Fibroblast of lung (primary cell): ENCODE measurements at places on chromosomes 12 and 14.

- DNase-seq, result no peak
Observed at GRCh38 chr14:77864085-77864484, 64.2 kb downstream of the ADCK1 start.

- no peak for DNase-seq
Observed at GRCh38 chr12:1886396-1887008, 31.9 kb downstream of the CACNA2D4 start.

- no peak for DNase-seq
Observed at GRCh38 chr14:100466111-100466856, 120.9 kb downstream of the BEGAIN start.

DNA sequence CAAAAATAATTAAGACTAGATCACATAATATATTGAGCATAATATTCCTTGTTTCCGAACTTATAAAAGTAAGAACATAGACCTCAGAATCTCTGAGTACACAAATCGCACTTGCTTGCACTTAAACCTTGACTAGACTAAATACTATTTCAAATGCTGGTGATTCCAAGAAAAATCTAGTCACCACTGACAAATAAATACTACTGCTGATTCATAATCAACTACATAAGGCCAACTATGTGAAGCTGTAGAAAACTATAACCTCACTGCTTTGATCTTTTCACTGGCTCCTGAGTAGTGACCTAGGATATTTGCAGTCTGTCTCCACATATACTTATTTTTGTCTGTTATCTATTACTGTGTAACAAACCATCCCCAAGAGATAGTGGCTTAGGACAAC, 245.4 kb downstream of the DIO2 start:
- DNase-seq, result no peak

DNA sequence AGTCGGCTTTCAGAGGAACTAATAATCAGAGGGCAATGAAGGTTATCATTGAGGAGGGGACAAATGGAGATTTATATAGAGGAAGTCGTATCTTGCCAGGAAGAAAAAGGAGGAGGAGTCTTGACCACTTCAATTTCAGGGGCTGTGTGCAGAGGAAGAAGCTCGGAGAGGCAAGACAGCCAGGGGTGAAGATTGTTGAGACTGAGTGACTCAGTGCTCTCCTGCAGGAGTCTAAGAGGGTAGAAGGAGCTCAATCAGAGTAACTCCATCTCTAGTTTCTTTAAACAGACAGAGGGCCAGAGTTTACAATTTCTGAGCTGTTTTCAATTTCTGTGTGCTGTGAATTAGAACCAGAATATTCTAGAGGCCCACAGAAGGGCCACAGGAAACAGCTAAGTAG, 439.3 kb upstream of the PRICKLE1 start:
- DNase-seq, result no peak

GRCh38 chr14:74203639-74204038, 35.6 kb upstream of the VSX2 start:
- no peak for DNase-seq

GRCh38 chr12:63323942-63324341, 172.9 kb upstream of the AVPR1A start:
- DNase-seq, result no peak

GRCh38 chr14:95275494-95275893, 44.2 kb downstream of the CLMN start:
- DNase-seq, result no peak

GRCh38 chr14:92760524-92760805, 12.0 kb upstream of the LGMN start:
- DNase-seq, result no peak

DNA sequence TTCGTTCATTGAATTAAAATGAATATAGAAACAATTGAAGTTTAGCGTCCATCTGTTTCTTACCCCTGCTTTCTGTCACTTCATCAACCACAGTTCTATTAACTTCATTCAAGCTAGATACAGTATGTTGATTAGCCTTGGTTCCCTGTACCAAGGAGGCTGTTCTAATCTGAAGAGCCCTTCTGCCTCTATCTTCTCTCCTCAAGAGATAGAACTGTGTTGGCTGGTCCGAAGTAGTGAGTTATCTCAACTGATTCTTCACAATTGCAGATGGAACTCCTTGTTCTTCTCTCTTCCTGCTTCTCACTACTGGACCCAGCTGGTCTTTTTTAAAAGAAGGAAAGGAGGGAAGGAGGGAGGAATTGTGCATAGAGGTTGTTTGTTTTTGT, 82.1 kb upstream of the TRAF3 start:
- no peak for DNase-seq

DNA sequence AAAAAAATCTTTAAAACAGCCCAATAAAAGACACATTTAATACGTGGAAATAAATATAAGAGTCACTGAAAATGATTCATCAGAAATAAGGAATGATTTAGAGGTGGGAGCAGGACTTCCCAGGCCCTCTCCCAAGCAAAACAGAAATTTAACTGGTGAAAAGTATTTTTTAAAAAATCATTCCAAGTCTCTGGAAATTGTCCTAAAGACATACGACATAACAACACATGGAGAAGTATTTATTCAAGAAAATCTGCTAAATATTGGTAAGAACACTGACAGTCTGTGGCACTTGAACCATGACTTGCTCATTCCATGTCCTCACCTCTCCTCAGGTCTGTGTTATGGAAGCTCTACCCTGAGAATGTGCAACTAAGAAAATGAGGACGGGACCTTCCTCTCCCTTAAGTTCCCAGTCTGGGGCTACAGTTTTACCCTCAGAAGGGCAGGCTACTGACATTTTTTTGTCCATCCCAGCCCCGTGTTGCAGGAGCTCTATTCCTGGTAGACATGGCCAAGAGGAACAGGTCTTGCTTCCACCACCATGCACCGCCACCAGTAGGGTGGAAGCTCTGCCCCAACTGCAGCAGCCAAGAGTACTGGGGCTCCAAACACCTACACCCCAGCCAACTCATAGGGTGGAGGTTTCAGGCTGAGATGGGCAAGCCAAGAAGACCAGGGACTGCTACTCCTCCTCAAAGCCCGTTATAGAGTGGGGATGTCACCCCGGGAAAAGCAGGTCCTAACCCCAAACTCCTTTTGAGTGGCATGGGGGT, 193.0 kb downstream of the CRADD start:
- DNase-seq, result no peak

- peak; percentile 87 for DNase-seq
Observed at GRCh38 chr12:90211017-90211416, 502.4 kb upstream of the ATP2B1 start.

- DNase-seq, result no peak
Observed at GRCh38 chr12:852864-853263, 96.6 kb downstream of the RAD52 start.

GRCh38 chr14:92040431-92041051, 682 bp upstream of the TRIP11 start:
- peak; percentile 19 for DNase-seq

GRCh38 chr14:29898470-29898869, 29.2 kb downstream of the PRKD1 start:
- no peak for DNase-seq

- no peak for DNase-seq
Observed at GRCh38 chr12:121828826-121829225, 25.0 kb downstream of the SETD1B start.

DNA sequence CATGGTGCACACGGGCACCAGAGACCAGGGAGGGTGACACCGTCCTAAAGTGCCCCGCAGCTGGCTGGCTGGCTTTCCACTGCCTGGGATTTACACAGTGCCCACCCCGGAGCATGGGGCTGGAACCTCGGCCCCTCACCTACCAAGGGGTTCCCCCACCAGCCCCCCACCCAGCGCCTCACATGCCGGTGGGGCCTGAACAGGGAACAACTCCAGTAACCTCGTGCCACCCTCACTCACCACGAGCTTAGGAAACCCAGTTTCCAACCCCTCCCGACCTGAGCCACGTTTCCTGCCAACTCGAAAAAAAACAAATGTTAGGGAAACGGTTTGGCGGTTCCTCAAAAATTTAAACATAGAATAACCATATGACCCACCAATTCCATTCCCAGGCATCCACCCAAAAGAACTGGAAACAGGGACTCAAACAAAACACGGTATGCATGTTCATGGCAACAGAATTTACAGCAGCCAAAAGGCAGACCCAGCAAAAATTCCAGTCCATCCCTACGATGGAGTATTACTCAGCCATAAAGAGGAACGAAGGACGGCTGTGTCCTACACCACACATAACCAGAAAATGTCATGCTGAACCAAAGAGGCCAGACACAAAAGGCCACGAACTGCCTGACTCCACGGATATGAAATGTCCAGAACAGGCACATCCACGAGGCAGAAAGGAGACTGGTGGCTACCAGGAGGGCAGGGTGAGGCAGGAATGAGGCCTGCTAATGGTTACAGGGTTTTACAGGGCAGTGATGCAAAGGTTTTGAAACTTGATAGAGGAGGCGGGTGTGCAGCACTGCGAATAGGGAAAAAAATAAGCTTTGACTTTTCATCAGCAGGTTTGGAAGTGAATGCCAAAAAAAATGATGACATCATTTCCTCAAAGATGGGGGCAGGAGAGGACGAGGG, 68.9 kb downstream of the NCOR2 start:
- DNase-seq, result peak; percentile 94

GRCh38 chr12:115485503-115485902, 792.0 kb downstream of the MED13L start:
- DNase-seq, result no peak

GRCh38 chr12:114668151-114668885, 15.7 kb downstream of the TBX3 start:
- peak; percentile 84 for DNase-seq

- DNase-seq, result no peak
Observed at GRCh38 chr12:75714462-75715322, 203.3 kb upstream of the KRR1 start.

- DNase-seq, result no peak
Observed at GRCh38 chr14:103033681-103034096, 23.7 kb downstream of the CDC42BPB start.

DNA sequence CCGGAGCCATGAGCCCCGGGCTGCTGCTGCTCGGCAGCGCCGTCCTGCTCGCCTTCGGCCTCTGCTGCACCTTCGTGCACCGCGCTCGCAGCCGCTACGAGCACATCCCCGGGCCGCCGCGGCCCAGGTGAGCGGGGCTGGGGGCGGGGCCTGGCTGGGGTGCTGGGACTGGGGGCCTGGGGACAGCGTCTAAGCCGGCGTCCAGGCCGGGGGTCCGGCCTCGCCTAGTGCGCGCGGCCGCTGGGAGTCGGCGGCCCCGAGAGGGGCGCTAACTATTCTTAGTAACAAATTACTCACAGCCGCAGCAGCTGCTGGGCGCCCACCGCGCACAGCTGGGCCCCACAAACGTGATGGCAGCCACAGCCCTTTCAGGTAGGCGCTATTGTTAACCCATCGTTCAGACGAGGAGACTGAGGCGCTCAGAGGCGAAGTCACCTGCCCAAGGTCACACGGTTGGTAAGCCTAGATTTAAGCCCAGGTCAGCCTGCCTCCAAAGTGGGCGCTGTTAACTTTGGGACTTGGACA, 374 bp downstream of the CYP46A1 start:
- no peak for DNase-seq

- DNase-seq, result no peak
Observed at GRCh38 chr12:93174473-93174872, 203.3 kb upstream of the NUDT4 start.

DNA sequence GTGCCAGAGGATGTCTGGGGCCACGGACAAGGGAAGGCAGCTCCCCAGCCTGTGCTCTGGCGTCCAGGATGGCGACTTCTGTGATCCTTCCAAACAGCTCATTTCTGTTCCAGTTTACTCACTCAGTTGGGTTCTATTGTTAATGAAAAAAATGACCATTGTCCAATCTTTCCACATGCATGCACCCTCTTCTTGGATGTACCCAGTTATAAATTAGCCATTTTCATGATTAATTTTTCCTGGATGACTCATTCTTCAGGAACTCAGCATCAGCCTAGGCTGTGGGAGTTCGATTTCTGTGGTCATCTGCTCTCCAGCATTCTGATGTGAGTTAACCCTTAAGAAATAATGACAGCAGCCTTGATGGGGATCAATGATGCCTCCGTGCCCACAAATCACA, 926.8 kb downstream of the BCL11B start:
- DNase-seq, result no peak

DNA sequence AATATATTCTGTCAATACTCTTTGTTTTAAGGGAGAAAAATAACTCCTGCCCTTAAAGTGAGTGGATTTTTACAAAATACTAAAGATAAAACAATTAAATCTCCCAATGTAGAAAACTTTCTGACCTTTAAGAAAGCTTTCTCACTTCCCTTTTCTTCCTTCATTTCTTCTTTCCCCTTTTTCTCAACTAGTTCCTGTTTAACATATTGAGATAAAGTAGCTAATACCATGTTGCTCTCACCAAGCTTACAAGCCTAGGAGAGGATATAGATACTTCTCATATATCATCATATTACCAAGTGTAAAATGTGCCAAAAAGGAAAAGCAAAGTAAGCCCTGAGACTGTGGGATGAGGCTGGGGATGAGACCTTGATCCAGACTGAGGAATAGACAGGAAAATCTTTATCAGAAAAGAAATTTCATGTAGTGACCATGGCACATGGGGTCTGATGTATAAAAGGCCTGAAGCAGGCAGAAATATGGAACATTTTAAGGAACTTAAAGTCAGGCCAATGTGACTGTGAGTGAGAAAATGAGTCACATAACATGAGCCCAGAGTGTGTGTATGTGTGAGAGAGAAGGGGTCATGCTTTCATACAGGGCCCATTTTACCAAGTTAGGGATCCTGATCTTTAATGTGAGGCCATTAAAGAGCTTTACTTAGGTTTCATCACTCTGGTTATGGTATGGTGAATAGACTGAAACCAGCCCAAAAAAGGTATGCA, 1.6 kb upstream of the RPL10L start:
- no peak for DNase-seq

GRCh38 chr12:9341260-9341585, 133.0 kb upstream of the PZP start:
- no peak for DNase-seq

DNA sequence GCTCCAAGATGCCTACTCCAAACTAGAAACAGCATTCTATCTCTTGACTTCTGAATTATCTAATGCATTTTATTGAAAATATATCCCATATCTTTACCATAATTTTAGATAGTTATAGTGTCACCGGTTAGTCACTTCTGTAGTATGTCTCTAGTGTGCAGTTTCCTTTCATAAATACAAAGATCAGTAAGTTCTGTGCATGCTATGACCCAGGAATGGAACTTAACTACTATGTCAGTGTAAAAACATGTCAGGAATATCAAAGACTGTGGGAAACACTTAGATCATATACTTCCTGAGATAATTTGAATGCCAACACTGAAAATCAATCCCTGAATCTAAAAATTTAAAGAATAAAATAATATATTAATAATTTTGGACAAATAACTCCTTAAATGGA, 237.6 kb downstream of the ATXN7L3B start:
- DNase-seq, result no peak

DNA sequence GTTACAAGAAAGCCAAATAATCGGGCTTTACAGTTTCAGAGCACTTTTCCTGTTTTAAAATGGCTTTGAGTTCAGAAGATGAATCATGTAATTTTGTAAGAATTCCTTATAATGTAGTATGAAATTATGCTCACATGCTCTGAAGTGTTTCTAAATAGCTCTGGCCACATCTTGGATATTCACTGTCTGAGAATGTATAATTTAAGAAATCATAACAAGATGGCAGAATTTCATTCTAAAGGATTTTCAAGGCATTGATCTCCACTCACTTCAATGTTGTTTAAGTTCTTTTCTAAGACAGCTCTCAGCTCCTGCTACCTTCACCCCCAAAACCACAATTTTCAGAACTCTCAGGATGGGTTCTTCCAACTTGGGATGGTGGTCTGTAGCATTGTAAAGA, 180.1 kb downstream of the DACT1 start:
- DNase-seq, result peak; percentile 35

- DNase-seq, result peak; percentile 74
Observed at GRCh38 chr12:46770501-46771183, 55.2 kb downstream of the SLC38A4 start.
